Fibroblast of skin of scalp (primary cell): ENCODE measurements at places on chromosomes 6 and 20.
A peak's percentile ranks its signal among the peaks of the same experiment; 100 is the strongest.

DNA sequence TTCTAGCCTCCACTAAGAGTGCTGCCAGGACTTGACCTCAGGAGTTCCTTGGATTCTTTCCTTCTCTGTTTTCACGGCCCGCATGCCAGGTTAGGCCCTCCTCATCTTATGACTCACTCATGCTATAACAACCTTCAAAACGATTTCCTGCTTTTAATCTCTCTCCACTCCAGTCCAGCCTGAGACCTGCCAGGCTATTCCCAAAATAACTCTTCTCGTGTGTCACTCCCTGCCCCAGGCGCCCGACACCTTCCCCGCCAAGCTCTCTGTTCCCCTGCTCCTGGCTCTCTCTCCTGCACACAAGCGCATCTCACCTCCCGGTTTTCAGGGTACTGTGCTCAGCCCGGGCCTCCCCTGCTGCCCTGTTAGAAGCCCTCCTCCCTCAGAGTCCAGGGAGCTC lies 64.1 kb upstream of the RPS6KA2 start:
- peak; percentile 23 for DNase-seq

GRCh38 chr20:45344168-45344860 lies 3.9 kb downstream of the SDC4 start:
- DNase-seq = peak; percentile 88

GRCh38 chr6:2797564-2798031 lies 32.4 kb downstream of the WRNIP1 start:
- DNase-seq = no peak

GRCh38 chr6:150243620-150244314 lies 100.9 kb downstream of the PPP1R14C start:
- peak; percentile 87 for DNase-seq

DNA sequence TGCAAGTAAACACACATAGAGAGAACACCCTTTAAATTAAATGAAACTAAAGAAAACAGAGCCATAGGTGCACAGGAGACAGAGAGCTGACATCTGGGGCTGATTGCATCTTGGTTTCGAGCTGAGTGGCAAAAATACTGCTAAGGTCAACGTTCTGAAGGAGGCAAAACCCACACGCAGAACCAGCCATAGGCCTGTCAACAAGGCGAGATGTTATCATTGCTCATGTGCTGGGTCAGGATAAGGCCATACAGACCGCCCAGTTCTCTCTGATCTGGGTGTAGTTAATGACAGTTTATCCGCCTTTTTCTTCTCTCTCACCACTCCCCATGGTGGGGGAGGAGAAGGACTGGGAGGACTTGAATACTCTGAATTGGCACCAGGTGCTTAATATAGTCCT lies 4.5 kb upstream of the FAM110A start:
- DNase-seq = no peak

DNA sequence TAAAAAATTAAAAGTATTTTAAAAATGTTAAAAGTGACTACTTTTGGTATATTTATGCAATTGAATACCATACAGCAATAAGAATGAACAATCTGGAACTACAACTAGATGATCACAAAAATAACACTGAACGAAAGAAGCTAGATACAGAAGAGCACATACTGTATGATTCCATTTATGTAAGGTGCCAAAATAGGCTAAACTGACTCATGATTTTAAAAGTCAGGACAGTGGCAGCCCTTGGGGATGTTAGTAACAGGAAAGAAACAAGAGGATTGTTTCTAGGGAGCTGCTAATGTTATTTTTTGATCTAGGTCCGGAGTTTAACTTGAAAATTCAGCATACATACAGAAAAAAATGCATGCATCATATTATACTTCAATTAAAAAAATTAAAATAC lies 42.3 kb downstream of the KIF13A start:
- no peak for DNase-seq

DNA sequence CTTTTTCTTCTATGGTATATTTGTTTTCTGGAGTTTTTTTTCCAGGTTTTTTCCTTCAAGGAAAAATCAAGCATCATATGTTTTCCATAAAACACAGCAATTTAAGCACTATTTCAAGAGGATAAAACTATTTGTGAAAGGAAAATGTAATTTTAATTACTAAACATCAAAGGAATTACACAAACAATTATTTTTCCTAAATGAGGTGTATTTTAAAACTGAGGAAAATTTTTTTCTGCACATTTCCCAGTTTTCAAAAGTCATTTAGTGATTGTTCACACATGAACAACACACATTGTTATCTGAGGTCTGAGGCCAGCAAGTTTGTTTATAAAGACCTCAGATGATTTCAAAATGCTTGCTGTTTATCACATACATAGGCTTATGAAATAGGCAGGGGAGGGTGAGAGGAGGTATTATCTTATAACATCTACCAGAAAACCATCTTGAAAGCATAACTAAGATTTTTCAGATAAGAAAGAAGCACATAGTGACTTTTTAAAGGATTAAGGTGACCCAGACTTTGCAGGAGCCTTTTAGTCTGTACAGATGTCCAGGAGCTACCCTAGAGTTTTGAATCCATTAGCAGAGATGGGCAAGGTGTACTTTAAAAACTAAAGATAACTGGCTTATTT lies 381.6 kb downstream of the GJA1 start:
- no peak for DNase-seq

- DNase-seq = no peak
Measured at GRCh38 chr6:12636336-12636735, 80.2 kb upstream of the PHACTR1 start.

DNA sequence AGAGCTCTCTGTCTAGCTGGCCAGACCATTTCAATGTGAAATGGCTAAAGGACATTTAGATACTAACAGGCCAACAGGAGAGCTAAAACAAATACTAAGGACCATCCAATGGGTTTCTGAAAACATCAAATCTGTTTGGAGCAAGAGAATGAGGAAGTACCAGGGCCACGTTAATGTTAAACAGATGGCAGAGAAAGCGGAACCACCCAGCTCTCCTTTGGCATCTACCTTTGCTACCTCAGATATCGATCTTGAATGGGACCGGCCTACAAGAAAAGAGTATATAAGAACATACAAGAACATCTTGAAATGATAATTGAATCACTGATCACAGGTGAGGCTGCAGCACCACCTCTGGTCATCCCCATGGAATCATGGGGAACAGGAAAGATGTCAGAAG lies 31.8 kb downstream of the KCNK5 start:
- no peak for DNase-seq

- DNase-seq = peak; percentile 43
Measured at GRCh38 chr6:137737836-137738596, 129.0 kb upstream of the TNFAIP3 start.

DNA sequence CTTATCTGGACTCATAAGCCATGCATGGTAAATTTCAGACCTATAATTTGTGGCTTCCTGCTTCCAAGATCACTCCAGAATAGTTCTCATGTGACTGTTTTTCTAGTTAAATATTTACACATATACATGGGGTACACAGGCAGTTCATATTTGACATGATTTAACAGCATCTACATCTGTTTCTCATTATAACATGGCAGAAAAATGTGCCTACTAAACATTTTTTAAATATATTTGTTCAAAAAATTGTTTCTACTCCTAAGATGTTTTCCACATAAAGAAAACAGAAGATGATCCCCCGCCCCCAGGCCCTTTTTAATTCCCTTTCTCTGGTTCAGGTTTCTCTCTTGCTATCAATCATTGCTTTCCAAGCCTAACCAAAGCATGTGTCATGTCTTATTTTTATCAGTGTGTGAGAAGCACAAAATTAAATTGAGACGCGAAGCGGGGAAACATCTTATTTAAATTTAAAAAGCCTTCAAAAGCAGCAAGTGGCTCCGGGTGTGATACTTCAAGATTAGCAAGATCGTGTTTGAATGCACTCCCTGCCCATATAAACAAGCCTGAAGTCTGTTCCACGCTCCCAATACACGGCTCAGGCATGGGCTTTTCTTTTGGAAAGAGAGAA lies 37.3 kb downstream of the IPCEF1 start:
- DNase-seq = peak; percentile 94

- DNase-seq = no peak
Measured at GRCh38 chr6:167528239-167528638, 203.4 kb downstream of the TTLL2 start.

GRCh38 chr6:90105506-90106170 lies 191.0 kb downstream of the BACH2 start:
- no peak for DNase-seq

GRCh38 chr20:48744515-48744914 lies 83.3 kb downstream of the PREX1 start:
- DNase-seq = no peak

GRCh38 chr20:4160761-4161305 lies 145.5 kb upstream of the RNF24 start:
- DNase-seq = peak; percentile 39

DNA sequence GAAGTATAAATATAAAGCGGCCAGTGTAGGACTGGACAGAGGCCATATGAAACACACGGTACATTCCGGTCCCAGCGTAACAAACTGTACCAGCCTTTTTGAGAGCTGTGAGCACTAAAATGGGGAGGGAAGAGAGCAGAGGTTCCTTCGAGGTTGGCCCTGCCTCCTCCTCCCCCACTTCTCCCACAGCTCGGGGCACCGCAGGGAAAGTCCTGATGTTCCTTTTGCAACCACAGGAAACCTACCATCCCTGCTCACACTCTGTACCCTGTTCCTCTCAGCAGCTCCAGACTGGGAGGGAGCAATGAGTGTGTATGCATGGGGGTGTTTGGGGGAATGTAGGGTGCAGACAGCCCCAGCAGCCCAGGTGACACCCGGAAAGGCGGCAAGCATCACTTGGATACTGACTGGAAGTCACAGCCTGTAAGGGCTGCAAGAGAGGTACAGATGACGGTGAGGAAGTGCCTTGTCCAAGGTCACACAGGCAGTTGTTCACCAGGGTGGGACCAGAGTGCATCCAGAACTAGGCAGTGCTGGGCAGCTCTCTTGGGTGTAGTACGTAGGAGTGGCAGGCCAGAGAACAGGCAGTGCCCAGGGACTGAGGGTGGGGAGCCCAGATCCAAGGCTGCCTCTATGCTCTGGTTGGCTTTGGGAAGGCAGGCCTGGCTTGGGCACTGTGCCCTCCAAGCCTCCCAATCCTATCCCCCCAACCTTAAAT lies 11.0 kb upstream of the ARMC12 start:
- no peak for DNase-seq

GRCh38 chr6:118304321-118304720 lies 243.8 kb upstream of the PLN start:
- no peak for DNase-seq

GRCh38 chr20:52270696-52271095 lies 79.1 kb upstream of the ZFP64 start:
- DNase-seq = no peak

DNA sequence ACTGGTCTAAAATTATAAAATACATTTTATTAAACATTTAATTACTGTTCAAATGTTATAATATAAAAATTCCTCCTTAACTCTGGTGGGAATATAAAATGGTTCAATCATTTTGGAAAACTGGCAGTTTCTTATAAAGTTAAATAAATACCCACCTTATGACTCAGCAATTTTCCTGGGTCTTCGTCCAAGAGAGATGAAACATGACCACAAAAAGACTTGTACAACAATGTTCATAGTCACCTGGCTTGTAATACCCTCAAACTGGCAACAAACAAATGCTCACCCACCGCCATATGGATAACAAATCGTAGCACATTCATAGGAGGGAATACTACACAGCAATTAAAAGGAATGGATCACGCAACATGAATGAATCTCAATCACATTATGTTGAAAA lies 66.0 kb upstream of the RIN2 start:
- peak; percentile 19 for DNase-seq

DNA sequence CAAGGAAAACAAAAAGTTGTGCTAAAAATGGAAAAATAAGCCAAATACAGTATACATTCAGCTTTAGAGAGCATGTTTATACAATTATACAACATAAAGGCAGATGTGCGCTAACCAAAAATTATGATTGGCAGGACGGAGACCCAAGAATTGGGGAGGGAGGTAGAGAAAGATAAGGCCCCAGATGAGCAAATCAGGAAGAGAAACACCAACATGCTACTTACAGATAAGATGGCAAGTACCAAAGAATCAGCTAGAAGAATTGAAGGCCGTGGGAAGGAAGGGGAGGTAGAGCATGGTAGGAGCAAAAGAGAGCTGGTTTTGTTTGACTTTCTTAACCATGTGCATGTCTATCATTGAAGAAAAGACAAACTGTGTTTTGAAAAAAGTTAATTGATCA lies 45.4 kb downstream of the PRND start:
- DNase-seq = no peak

DNA sequence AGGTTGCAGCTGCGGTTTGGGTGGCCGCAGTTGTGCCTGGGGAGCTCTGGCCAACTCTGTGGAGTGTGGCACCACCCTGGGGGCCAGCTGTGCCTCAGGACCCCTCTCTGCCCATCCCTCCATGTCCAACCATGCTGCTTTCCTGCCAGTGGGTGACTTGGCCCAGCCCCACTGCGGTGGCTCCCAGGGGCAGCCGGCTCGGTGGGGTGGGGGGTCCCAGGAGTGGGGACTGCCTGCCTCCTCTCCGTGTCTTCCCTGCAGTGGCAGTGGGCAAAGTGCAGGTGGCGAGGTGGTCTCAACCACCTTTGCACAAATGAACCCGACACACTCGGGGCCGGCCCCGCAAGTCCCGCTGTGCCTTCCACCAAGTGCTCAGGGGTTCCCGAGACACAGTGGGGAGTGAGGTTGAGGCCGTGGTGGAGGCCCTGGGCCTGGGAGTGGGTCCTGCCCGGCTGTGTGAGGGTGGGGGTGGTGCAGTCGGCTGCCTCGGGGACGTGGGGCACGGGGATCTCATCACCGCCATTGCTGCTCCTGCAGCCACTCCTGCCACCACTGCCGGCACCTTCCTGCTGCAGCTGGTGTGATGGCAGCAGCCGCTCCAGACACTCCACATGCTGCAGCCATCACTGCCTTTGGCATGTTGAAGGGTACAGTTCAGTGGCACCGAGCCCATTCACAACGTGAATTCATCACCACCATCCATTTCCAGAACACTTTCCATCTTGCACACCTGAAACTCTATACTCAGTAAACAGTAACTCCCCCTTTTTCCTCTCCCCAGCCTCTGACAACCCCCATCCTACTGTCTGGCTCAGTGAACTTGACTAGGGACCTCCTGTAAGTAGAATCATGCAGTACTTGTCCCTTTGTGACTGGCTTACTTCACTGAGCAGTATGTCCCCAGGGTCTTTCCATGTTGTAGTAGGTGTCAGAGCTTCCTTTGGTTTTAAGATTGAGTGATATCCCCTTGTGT lies 10.7 kb upstream of the SLCO4A1 start:
- no peak for DNase-seq
